ENCODE measurements at places on chromosomes 2 and 18.

DNA sequence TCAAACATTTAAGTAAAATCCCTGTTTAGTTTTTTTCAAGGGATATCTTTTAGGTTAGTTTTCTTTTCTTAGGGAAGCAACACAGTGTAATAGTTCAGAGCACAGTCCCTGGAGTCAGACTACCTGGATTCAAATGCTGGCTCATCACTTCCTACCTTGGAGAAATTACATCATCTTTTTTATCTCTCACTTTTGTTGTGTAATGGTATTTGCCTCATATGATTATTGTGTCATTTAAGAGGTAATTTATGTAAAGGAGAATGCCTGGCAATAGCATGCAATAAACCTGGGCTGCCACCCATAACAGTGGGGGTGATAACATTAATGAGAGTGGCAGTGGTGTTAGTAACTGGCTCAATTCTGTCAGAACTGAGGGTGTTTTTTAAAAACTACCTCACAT is 26.3 kb downstream of the ERLEC1 start:
- no peak for DNase-seq

- no peak for DNase-seq
These were observed 109.2 kb downstream of the SCN2A start for GRCh38 chr2:165348441-165348840.

DNA sequence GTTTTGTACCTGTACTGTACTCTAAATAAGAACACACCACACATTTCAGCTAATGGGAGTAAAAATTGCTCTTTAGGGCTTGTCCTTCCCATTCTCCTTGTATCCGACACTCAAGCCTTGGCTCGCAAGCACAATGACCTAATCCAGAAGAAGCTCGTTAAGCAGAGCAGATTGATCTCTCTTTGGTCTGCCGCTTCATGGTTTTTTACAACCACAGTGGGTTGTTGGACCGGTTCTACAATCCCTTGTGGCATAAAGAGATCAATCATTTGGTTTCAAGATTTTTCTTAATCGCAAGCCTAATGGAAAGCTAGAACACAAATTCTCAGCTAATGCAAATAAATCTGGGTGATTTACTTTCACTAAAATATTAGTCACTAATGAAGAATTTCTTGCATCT is 662.1 kb downstream of the LRP1B start:
- DNase-seq: no peak

GRCh38 chr18:63956755-63957154 is 7.7 kb downstream of the HMSD start:
- no peak for DNase-seq

- no peak for DNase-seq
These were observed 115.7 kb downstream of the NCKAP5 start for GRCh38 chr2:133452583-133452982.
